T-helper 1 cell (primary cell): ENCODE measurements at places on chromosomes 1 and 21.
A peak's percentile ranks its signal among the peaks of the same experiment; 100 is the strongest.

GRCh38 chr1:3410142-3410925, 44.1 kb upstream of the ARHGEF16 start:
- no peak for DNase-seq

DNA sequence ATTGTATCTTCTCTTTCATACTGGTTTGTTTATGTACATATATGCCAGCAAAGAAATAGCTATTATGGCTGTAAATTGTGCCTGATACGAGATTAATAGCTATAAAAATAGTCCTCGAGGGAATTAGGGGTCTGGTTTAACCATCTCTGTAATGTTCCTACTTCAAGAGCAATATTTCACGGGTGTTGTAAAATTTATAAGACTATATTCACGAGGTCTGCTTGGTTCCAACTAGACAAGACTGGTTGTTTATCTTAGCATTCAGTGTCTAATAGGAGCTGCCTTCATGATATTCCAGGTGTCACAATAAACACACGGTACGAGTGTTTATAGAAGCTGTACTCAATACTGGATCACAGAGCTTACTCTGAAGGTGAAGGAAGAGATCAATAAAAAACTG, 389.9 kb downstream of the SIPA1L2 start:
- DNase-seq = no peak

DNA sequence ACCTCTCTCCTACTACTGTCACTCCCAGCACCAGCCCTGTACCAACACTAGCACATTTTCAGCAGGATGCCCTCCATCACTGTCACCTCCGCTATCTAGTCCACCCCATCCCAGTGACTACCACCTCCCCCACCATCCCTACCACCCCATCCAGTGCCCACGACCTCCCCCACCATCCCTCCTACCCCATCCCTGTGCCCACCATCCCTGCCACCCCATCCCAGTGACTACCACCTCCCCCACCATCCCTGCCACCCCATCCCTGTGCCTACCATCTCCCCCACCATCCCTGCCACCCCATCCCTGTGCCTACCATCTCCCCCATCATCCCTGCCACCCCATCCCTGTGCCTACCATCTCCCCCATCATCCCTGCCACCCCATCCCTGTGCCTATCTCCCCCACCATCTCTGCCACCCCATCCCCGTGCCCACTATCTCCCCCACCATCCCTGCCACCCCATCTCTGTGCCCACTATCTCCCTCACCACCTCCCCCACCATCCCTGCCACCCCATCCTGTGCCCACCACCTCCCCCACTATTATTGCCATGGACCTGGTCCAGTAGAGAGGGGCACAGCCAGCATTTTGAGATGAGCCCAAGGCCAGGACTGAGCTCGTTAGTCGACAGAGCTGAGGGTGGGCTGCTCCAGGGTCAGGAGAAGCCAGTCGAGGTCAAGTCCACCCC, 45.7 kb downstream of the DISP3 start:
- no peak for DNase-seq

DNA sequence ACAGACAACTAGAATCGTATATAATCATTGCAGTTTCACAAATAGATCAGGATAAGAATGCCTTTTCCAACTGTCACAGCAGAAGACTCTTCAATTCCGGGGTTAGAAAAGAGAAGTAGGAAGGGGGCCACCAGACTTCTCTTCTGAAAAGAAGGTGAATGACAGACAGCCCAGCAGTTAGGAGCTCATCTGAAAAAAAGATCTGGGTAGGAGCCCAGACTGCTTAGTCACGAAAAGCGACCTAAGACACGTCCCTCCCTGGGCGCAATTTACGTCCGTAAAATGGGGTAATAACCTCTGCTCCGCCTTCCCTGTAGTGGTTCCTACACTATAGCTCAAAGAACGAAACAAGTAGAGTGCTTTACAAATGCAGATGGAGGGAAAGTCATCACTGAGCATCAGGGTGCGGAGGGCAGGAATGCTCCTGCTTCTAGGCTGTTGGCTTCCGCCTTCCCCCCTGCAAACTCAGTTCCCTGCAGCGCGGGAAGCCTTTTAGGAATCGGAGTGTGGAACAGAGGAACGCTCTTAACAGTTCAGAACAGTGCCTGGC, 582 bp downstream of the ORC1 start:
- peak; percentile 36 for DNase-seq

GRCh38 chr1:39148942-39149341, 55.6 kb upstream of the MACF1 start:
- DNase-seq = no peak

- no peak for DNase-seq
Observed at GRCh38 chr1:31428436-31429221, 15.6 kb downstream of the SERINC2 start.

DNA sequence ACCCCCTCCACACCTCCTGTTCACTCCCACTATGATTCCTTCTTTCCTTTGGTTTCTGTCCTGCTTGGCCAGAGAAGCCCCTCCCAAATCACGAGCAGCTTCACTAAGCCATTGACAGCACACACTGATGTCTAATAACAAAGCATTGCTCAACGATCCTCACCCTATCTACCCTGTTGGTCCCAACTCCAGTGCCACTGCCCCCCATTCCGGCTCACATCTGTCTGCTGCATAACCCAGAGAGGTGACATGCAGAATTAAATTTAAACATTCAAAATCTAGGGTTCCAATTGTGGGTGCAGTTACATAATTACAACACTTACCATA, 236.9 kb downstream of the TTLL7 start:
- no peak for DNase-seq

- no peak for DNase-seq
Observed at GRCh38 chr21:29219165-29219770, 79.5 kb upstream of the BACH1 start.

- DNase-seq = no peak
Observed at GRCh38 chr1:54866801-54867716, 19.9 kb downstream of the DHCR24 start.

DNA sequence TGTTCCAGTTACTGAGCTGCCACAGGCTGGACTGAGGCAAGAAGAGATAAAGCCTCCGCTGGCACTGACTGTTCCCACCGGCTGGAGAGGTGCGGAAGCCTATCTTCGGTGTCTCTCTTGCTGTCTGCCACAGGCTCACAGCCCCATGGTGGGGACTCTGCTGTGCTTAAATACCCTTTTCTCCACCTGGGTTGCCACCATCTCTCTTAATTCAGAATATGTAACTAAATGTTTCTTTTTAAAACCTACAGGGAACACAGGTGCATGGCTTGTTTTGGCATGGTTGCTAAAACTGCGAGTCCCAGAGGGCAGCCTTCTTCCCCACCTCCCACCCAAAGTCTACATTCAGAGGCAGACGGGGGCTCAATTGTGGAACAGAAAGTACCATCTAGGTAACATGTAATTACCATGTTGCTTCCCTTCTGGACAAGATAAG, 8.1 kb upstream of the LBR start:
- DNase-seq = no peak

DNA sequence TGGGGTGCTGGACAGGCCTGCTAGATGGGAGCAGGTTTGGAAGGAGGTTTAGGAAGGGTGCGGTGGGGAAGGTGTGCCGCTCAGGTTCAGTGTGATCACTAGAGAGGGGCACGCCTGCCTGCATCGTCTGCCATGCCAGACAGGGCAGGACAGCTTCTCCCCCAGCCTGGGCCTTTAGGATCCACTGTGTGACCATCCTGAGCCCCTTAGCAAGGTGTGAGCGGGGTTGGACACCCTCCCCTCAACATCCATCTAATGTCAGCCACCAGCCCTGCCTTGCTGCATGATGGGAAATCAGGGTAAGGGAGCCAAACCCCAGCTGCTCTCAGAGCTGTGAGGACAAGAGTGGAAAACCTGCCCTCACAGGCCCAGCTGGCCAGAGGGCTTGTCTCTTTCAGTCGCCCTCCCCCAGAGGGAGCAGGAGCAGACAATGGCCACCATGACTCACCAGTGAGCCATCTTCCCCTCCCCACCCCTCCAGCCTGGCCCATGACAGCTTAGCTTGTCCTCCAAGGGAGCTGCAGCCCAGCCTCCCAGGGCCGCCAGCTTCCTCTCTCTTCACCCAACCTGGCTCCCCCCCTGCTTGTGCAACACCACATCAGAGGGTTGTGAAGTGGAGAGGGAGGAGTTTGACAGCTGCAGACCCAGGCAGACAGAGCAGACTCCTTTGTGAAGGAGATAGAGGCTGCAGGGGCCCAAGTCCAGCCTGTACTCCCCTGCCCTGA, 37.0 kb downstream of the NUAK2 start:
- DNase-seq = peak; percentile 85

DNA sequence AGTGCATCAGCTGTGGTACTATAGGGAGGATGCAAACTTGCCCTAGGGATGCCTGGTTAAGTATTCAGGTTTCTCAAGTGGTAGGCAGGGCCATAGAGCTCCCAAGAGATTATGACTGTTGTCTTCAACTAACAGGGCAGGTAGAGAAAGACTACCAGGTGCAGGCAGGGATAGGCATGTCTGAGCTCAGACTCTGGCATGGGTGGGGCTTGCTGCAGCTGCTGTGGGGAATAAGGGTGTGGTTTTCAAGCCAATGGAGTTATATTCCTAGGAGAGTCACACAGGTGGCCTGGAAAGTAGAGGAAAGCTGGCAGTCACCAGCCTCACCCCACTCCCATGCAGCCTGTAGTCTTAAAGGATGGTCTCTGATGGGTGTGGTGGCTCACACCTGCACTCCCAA, 673.4 kb upstream of the ADGRL4 start:
- DNase-seq = no peak

- DNase-seq = no peak
Observed at GRCh38 chr21:20617130-20617529, 381.1 kb upstream of the NCAM2 start.

DNA sequence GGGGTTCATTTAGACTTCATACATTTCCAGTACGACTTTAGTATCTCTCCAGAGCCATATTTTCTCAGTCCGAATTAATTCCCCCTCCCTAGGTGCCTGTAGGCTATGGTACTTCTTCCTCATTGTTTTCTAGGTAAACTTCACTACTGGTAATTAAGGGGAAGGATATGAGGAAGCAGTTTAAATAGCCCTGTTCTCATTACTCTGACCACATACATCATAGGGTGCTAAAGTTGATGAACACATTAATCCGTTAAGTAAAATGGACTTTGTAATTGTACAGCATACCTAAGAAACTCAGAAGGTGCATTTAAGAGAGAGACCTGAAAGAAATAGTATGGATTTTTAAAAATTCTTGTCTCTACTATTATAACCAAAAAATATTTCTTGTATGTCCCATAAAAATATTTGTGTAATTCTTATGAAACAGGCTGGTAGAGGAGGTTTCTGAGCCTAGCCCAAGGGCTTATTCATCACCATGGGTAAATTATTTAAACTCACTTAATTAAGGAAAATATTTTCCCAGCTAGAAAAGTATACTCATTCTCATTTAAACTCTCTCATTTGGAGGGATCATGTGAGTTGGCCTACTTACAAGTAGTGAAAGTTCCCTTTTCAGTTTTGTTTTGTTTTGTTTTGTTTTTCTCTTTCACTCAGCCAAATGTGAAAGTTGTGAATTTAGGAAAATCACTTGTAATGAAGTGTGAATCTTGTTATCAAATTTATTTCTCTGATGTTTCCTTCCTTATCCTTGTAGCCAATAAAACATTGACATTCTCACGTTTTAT, 2.0 kb downstream of the PRMT6 start:
- no peak for DNase-seq

GRCh38 chr1:174931214-174931613, 68.5 kb upstream of the CACYBP start:
- no peak for DNase-seq

GRCh38 chr1:82079607-82080006, 278.9 kb downstream of the ADGRL2 start:
- no peak for DNase-seq

DNA sequence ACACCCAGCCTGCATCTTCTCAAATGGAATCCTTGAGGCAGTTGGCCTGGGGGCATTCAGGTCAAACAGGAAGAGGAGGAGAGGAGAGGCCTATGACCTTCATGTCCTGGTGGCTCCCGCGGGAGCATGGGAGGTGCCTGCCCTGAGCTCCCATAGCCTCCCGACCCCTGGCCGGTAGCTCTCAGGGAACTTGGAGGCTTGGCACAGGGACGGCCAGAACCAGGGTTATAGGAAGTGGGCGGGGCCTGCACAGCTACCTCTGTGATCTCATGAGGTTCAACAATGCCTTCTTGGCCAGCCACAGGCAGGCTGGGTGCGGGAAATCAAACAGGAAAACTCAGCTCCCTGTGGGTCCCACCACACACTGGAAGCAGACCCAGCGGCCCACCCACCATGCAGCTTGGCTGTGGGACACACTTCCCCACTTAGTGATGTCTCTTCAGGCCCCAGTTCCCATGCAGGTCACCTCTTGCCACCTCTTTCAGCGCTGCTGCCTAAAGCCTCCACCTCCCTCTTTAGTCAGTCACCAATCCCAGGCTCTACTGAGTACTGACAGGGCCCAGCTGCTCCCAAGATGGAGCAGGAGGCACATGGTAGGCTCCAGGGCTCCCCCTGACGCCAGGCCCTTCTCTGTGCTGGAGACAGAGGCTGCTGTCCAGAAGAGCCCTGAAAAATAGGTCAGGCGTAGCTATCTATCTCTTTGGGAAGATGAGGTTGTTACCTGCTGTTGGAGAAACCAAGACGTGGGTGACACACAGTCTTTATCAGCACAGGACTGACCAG, at the start of gene SLFNL1:
Gene SLFNL1, minus strand, starts transcription at position 200 of the 783 bp plus-strand sequence. CDS start 1,065 bp downstream, outside the sequence.
- no peak for DNase-seq

DNA sequence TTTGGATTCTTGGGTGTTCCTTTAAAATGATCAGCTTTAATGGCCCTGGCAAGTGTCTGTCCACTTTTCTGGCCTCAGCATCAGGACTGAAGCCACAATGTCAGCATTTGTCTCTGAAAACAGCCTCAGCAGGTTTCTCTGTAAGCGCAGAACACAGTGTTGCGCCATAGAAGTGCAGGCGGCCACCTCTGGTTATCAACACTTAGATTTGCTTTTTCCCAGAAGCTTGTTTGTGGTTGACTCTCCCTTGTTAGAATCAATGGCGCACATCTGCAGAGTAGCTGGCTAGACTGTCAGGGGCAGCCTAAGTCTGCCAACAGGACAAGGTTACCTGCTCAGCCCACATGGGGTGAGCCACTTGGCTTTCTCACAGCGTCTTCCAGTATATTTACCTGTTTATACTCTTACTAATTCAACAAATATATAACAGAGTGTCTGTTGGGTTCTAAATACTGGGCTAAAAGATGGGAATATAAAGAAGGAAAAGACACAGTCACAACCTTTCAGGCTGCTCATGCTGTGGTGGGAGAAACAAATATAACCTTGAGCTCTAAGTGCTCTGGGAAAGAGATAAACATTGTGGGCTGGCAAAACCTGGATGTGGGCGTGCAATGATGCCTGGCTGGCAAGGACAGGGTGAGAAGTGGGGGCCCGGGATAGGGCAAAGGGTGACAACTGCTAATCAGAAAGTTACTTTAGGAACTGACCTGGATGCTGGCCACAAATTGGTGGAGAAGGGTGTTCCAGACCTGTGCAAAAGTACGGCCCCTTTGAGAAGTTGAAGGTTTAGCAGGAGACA, 149.3 kb upstream of the KIAA0040 start:
- DNase-seq = no peak

GRCh38 chr1:227562037-227562436, 1.3 kb upstream of the ZNF678 start:
- DNase-seq = no peak

- no peak for DNase-seq
Observed at GRCh38 chr21:37916310-37917051, at the start of gene KCNJ6. Gene KCNJ6 (minus strand): TSS chr21:37916457. CDS start chr21:37840682, 75,775 bp downstream.
